ENCODE measurements at places on chromosomes 12 and 14.

GRCh38 chr12:124883263-124884130 is 19.8 kb upstream of the SCARB1 start:
- no peak overlapping the region for H3K4me3 ChIP-seq
- DNase-seq, result no peak
- H3K27me3 ChIP-seq, result no peaks in the 10 kb centered on the region
- peaks cover 46% of the 10 kb centered on the region for H3K4me1 ChIP-seq
- H3K27ac ChIP-seq, result peak overlapping the region; percentile 97

DNA sequence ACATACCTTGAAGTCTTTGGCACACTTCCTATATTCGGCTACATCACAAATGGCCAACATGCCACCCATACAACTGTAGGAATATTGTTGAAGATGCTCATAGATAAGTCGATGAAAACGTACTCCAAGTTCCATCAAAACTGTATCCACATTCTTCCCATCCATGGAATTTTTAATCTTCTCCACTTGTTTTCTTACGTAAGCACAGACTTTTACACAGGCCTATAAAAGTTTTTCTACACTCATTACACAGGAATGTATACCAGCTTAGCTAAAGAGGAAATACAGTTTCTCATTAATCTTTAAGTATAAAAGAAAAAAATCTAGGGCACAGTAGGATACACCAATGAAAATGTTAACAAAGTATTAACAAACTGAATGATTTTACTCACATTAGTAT is 59.1 kb downstream of the EXOC5 start:
- no peaks in the 10 kb centered on the region for H3K4me1 ChIP-seq
- no peak overlapping the region for H3K4me3 ChIP-seq
- H3K27ac ChIP-seq, result no peak overlapping the region
- DNase-seq, result no peak
- H3K36me3 ChIP-seq, result no peaks in the 10 kb centered on the region
- no peaks in the 10 kb centered on the region for H3K27me3 ChIP-seq

DNA sequence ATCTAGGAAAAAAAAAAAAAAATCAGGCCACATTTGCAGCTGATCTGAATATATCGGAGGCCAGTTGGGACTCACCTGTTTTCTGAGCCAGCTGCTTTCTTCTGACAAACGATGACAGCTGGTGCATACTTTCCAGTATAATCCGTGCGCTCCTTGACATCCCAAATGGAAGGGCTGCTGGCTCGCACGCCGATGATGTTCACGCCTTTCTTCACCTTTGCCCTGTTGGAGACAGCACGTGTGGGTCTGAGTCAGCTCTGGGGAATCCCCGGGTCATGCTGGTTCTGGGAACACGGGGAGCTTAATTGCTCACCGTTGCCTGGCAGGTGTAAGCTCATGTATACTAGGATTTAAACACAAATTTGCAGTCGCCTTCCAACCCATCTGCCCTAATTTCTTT is 372.8 kb downstream of the TMEM132D start:
- 0 out of 2 replicates have a peak, but pooled peaks cover 8% of the 10 kb centered on the region for H3K4me1 ChIP-seq
- no peak overlapping the region for H3K4me3 ChIP-seq
- no peaks in the 10 kb centered on the region for H3K27me3 ChIP-seq
- peak; percentile 79 for DNase-seq
- no peaks in the 10 kb centered on the region for H3K36me3 ChIP-seq
- H3K27ac ChIP-seq, result no peak overlapping the region

DNA sequence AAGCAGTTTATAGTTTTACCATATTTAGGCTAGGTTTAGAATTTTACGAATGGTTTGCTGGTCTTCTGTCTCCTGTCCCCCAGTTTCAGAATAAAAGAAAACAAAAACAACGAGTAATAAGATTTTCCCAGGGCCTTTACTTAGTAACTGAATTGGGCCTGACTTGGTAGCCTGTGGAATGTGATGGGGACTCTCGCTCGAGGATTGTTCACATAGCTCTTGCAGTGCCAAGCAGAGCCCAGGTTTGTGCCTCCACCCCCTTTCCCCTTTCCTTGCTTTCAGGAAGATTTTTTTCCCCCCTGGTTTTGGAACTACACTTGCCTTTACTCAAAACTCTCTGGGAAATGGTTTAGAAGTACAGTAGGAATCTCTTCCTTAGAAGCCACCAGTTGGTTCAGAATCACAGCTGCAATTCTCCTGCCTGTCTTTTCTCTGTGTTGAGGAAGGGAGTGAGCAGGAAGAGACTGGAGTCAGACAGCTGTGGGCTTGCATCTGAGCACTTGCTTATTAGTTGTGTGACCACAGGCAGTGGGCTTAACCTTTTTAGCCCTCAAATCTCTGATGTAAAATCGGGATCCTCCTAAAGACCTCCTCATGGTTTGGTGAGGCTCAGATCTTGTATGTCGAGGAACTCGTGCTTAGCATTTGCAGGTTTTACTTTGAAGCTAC is 501.2 kb downstream of the PCNX1 start:
- no peaks in the 10 kb centered on the region for H3K27me3 ChIP-seq
- no peak overlapping the region for H3K4me3 ChIP-seq
- H3K36me3 ChIP-seq, result no peaks in the 10 kb centered on the region
- H3K27ac ChIP-seq, result no peak overlapping the region
- DNase-seq, result no peak

Measured in Caco-2 (cell line).